Heart right ventricle (tissue), 16 donors: ENCODE measurements at places on chromosomes 7 and 10. TPM values are rescaled to one million over a fixed set of nuclear protein-coding genes. Genes with fewer than 3 reads are reported as not detected.

GRCh38 chr7:3042861-3043489, 692 bp downstream of the CARD11 start:
- DNase-seq, result no peak

DNA sequence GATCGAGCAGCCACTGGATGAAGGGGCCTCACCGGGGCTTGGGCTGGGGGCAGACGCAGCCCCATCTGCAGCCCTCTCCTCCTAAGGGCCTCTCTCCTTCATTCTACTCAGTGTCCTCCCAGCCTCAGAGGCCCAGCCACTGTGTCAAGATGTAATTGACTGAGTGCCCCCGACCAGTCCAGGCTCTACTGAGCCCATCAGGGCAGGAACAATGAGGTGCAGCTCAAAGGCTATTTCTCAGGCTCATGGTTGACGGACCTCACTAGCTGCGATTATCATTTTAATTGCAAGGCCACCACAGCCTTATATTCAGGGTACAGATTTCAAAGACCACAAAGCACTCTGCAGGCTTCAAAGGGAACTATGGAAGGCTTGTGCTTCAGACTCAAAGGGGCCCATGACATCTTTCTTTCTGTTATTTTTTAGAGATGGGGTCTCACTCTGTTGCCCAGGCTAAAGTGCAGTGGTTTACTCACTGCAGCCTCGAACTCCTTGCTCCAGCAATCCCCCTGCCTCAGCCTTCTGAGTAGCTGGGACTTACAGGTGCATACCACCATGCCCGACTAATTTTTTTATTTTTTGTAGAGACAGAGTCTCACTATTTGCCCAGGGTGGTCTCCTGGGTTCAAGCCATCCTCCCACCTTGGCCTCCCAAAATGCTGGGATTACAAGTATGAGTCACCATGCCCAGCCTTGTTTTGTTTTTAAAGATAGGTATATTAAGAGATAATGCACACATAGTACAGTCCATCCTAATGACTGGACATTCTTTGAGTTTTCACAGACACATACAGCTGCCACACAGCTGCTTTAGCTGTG, 23.7 kb downstream of the SLC29A3 start:
- no peak for DNase-seq

DNA sequence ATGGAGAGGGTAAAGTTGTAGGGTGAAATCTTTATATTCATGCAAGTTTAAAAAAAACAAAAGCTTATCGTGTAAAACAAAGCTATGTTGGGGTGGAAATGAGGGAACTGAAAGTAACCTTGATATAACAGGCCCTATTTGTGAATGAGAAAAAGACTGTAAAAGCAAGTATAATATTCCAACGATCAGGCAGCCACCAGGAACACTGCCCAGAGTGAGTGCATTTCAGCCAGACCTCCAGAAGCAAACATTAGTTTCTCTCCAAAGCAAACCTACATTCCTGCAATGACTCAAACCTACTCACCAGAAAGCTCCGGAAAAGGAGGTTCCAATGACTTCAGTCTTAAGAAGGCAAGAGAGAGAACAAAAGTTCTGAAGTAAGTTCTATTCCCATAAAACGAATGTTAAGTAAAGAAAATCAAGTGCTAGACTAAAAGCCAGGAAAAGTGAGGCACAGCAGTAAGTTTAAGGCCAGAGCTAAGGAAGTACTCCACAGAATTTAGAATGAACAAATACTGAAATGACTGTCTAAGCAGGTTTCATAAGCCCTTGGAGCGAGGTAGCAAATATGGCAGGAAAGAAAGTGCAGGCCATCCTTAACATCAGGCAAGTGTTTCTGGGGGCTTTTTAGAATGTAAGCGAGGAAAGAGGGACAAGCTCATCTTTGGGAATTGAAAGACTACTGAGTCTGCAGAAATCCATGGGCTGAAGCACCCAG, 493.1 kb downstream of the XPNPEP1 start:
- no peak for DNase-seq

DNA sequence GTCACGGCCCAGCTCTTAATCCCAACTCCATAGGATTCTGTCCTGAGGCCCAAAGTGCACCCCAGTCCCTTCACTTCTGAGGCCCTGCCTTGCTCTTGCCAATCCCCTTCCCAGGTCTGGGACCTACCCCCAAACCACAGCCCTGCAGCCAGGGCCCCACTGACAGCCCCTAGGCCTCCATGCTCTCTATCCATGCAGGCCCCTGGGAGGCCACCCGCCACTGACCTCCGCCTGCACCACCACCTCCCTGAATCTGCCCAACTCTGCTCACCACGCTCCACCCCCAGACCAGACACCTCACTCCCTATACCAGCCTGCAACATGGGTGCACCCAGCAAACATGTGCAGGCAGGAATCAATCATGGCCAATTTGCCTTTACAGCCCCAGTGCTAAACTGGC, 10.2 kb downstream of the SLIT1 start:
- no peak for DNase-seq

- no peak for DNase-seq
These were observed 61.6 kb upstream of the DYNC1I1 start for GRCh38 chr7:95710711-95711110.

- no peak for DNase-seq
These were observed 7.4 kb downstream of the ARHGAP21 start for GRCh38 chr10:24716295-24716694.

GRCh38 chr7:71883415-71883814, 528.7 kb downstream of the CALN1 start:
- DNase-seq, result no peak

GRCh38 chr10:19654576-19654975, 161.7 kb upstream of the PLXDC2 start:
- DNase-seq, result no peak

DNA sequence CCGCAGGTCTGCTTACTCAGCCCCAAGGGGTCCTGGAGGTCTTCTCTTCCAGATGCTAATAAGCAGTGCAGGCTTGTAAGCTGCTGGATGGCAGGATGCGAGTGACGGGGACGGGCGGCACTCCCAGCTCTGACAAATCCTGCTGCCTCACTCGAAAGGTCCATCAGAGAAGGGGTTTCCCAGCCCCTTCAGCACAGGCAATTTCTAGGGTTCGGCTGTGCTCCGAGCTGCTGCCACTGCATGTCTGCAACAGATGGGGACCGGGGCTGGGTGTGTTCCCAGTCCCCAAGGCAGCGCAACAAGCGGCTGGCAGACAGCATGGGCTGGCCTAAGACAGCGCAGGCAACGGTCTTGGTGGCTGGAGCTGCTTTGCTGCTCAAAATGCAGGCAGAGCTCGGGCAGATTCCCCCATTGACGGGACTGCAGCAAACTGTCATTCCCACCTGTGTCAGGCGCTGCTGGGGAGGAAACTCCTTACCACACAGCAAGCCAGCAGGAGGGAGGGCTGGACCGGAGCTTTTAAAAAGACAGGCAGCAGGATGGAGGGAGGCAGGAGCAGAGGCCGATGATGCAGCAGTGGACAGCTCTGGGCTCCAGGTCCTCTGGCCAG, 62.4 kb downstream of the PRKAG2 start:
- no peak for DNase-seq

DNA sequence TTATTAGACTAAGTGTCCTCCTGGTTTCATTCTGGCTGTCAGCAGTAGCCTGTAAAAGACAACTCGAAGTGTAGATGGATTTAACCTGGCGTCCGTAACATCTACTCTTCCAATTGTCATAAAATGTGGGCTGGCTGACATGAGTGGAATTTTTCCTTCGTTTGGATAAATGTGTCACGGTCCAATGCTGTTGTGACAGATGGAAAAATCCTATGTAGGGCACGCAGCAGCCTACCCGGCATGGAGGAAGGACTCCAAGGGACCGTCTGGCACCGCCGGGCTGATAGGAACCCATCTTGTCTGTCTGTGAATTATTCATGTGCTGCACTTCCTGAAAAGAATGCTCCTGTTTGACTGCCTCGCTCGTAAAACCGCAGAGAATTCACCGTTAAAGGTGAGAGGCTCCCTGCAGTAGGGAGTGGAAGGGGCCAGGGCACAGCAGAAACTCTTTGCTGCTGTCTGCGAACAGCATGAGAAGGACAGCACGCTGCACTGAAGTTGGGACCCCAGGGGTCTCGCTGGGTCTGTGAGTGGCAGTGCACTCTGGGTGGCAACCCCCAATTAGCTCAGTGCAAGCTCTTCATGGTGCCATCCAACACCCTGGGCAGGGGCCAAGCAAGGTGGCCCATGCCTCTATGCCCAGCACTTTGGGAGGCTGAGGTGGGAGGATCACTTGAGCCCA, 1.6 kb upstream of the ORAI2 start:
- no peak for DNase-seq

DNA sequence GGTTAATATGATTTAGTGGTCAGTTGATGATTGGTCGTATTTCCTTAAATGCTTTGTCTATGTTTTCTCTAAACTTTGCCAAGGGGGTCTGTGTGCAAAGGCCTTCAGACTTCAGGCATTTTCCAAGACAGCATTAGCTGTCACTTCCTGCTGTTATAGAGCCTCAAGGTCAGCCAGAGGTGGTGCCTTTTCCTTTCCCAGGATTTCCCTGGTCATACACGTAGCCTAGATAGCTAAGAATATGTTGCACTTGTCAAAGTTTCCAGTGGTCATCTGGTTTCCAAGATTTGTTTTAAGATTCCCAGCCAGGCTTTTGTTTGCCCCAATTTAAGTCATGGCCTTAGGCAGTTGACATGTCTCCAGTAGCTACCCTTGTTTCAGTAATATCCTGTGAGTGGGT, 133.2 kb upstream of the IGFBP3 start:
- no peak for DNase-seq

GRCh38 chr10:81882011-81882410, 7.0 kb downstream of the NRG3 start:
- no peak for DNase-seq

- peak; percentile 54 for DNase-seq
These were observed 10.7 kb downstream of the NCOA4 start for GRCh38 chr10:46019569-46020343.

DNA sequence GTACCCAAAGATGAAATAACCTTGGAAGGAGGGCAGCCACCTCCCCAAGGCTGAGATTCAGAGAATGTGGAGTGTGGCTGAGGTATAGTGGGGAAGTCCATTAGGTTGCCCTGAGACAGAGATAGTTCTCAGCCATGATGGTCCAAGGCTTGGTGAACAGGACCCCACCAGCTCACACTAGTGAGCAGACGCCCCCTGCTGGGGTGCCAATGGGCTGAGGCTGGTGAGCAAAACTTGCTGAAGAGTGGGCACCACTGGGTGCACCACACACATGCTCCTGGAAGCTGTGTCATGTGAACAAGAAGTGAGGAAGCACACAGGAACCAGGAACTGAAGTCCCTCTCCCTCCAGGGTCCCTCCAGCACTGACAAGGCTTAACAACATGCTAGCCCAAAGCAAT, 8.9 kb downstream of the FBXL13 start:
- peak; percentile 21 for DNase-seq

- no peak for DNase-seq
These were observed 77.5 kb upstream of the CXCL12 start for GRCh38 chr10:44462338-44462914.

GRCh38 chr10:61899997-61900828, 1.3 kb upstream of the ARID5B start:
- peak; percentile 65 for DNase-seq

DNA sequence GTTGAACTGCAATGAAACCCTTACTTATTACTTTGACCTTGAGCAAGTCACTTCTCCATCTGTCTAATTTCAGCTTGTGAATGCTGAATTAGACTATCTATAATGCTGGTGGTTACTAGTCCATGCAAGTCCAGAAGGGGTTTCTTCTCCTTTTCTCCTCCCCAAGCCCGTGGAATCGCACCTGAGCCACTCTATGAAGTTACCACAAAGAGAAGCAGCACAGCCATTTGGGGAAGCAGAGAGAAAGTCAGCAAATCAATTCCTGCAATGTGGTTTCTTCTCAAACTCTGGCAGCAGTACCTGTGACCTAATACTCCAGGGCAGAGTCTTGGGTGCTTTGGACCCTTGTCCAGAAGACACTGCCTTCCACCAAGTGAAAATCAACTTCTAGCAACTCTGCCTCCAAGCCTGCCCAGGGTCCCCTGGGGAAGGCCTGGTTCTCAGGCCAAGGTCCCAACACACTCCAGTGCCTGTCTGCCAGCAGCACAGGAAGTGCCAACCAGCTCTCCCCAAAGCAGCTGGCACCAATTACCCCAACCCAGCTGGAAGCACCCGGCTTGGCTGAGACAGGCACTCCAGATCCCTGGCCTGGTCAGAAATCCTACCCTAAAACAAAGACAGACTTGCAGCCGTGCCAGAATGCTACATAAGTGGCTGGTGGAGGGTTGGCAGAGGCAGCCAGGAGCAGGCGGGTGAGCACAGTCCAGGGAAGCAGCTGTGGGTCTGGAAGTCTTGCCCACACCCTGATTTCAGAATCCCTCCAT, 200.3 kb downstream of the LSM5 start:
- DNase-seq, result peak; percentile 64

- no peak for DNase-seq
These were observed 281.7 kb downstream of the BBS9 start for GRCh38 chr7:33411020-33411419.

DNA sequence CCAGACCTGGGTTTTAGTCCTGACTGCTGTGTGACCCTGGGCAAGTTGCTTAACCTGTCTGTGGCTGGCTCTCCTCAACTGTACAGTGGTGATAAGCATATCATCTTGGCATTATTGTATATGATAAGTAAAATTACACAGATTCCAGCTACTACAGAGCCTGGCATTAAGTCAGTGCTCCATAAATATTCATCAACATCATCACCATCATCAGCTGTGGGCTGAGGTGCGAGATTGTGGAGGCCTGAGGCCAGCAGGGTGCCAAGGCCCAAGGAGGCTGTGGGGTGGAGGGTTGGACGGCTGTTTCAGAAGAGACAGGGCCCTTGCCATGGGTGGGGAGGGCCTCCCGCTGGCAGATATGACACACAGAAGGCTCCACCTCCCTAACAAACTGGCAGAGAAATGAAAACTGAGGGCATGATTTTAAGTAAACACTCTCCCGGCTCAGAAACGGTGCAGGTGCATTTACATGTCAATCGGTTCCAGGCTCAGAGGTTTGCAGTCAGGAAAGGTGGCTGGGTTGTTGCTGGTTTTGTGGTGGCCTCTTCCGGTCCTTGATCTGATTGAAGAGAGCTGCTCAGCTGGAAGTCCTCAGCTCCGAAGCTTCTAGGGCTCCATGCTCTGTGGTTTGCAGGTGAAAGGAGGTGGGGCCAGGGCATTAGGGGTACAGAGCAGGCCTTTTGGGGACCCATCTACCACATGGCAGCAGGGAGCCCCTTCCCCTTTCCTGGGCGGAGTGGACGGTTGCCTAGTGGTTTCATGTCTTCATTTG, 10.2 kb downstream of the CRYGN start:
- DNase-seq, result no peak

The SFRP5 gene
- total RNA-seq, result not detected

The GIMAP2 gene
- 3.1 TPM for total RNA-seq

The TAS2R4 gene
- 0.10 TPM for total RNA-seq

The MSS51 gene
- total RNA-seq, result 5.9 TPM

The TUBAL3 gene
- total RNA-seq, result 0.37 TPM

The MRPS33 gene
- total RNA-seq, result 142 TPM

The PPP3CB gene
- total RNA-seq, result 68.7 TPM

The GHRHR gene
- total RNA-seq, result not detected
